Left cardiac atrium (tissue), 4 donors: ENCODE measurements at places on chromosomes 7 and 10. TPM values are rescaled to one million over a fixed set of nuclear protein-coding genes. Genes with fewer than 3 reads are reported as not detected.

GRCh38 chr10:133294189-133294588 is 14.5 kb downstream of the TUBGCP2 start:
- DNase-seq = no peak

GRCh38 chr7:78326876-78327275 is 528.3 kb downstream of the PHTF2 start:
- DNase-seq = no peak

GRCh38 chr7:151896486-151896885 is 19.6 kb upstream of the PRKAG2 start:
- DNase-seq = no peak

Gene OR6B1
- not detected for total RNA-seq

DNA sequence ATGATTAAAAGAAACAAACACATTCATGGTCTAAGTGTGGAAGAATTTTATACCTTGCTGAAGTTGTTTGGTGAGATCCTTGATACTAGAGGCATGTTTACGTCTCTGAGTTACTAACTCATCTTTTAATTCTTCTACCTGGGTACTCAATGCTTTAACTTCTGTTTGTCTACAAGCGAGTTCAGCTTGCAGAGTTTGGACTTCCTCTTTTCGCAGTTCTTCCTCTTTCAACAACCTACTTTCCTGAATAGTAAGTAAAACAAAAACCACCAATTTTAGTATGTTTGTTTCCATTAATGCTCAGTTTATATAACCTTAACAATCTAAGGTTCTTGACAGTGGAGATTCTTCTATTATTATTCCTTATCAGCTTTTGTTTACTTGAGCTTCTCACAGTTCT is 42.9 kb downstream of the CCDC186 start:
- no peak for DNase-seq

DNA sequence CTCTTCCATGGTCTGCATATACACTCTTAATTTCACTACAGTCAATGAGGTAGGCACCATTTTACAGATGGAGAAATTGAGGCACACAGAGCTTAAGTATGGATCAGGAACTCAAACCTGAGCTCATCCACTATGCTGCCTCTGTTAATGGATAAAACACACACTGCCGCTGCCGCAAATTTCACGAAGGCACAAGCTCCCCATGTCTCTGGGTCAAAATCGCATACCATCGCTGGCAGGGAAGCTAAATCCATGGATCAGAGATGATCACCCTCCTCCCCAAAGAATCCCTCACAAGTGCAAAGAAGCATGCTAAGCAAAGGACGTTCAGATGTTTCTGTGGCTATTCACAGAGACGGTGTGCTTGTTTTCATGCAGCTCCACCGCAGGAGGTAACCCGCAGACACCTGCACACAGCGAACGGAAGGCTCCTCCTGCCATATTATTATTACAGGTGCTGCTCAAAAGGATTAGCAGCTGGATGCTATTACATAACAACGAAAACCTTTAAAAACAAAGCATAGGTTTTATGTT is 109.3 kb downstream of the UBE2H start:
- no peak for DNase-seq

DNA sequence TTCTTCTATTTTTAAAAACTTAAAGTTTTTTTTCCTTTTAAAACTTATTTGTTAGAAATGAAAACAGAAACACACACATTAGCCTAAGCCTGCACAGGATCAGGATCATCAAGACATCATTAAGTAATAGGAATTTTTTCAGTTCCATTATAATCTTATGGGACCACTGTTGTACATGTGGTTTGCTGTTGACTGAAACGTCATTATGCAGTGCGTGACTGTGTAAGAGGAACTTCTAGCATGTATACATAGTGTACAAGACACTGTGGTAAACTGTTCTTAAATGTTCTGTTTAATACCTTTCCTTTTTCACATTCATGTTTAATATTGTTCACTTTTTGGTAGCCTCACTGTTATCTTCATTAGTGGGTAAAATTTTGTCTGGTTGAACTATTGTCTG is 12.1 kb downstream of the ENTPD7 start:
- DNase-seq = no peak

DNA sequence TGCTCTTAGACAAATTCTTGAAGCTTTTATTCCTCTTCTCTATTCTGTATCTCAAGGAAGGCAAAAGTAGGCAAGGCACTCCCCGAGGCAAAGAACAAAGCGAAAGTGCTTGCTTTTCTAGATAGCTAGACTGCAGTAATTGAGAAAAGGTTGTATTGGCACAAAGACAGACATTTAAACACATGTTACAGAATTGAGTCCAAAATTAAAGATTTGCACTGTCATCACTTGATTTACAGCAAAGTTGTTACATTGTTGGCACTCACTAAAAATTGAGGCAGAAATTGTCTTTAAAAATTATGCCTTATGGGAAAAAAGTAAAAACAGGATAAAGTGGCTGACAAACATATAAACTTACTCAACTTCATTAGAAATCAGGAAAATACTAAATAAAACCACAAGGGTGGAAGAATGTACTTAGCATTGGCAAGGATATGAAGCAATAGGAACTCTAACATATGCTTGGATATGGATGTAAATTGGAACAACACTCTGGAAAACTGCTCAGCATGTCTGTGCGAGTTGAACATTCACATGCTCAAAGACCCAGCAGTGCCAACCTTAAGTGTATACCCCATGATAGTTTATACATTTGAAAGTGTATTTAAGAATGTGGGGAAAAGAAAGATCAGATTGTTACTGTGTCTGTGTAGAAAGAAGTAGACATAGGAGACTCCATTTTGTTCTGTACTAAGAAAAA is 491.3 kb downstream of the GLRX3 start:
- no peak for DNase-seq

DNA sequence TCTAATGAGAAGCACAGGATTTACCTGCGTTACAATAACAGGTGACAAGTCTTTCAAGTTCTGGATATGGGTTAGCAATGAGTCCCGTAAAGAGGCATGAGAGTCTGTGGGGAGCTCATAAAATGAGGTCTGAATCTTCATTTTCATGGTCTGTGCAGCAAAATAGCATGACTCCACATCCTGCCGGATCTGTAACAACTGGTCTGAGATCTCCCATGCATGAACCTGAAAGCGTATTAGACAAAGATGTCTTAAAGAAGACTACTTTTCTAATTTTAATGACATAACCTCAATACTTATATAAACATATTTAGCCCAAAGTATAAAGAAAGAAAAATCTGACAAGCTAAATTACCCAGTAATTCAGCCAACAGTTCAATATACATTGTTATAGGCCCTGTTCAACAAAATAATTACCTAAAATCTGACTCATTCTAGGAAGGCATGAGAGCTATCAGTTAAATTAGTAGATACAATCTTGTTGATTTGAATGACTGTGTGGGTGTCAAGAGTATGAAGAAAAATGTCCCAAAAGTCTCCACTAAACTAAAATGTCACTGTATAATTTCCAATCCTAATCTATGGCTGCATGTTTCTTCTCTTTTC is 36.9 kb downstream of the TNPO3 start:
- DNase-seq = no peak

DNA sequence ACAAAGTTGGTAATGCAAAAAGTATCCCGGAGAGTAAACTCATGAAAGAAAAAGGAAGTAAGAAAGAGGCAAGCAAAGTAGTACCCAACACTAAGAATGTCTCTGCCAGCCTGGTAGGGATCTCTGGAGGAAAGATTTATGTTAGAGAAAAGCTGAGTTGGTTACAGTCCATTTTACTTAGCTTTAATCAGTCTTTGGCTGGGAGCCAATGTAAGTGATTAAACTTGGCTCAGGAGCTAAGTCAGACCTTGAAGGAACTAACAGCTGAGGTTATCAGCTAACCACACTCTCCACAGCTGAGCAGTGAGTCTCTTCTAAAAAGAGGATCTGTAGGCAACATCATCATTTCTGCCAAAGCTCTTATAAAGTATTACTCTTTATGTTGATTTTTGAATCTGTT is 148.0 kb downstream of the ANKRD7 start:
- no peak for DNase-seq

- DNase-seq = peak; percentile 60
These were observed 374.9 kb upstream of the CELF2 start for GRCh38 chr10:10642751-10643150.

Gene MBL2
- total RNA-seq = not detected

Gene TAS2R5
- 0.58 TPM for total RNA-seq

Gene GIMAP4
- 30.2 TPM for total RNA-seq

Gene PLA2G12B
- 10.7 TPM for total RNA-seq

GRCh38 chr10:63583909-63584724 is 62.9 kb downstream of the REEP3 start:
- DNase-seq = no peak

Gene HABP2
- total RNA-seq = not detected

- DNase-seq = no peak
These were observed 291.6 kb upstream of the KIAA1217 start for GRCh38 chr10:23917251-23917840.

DNA sequence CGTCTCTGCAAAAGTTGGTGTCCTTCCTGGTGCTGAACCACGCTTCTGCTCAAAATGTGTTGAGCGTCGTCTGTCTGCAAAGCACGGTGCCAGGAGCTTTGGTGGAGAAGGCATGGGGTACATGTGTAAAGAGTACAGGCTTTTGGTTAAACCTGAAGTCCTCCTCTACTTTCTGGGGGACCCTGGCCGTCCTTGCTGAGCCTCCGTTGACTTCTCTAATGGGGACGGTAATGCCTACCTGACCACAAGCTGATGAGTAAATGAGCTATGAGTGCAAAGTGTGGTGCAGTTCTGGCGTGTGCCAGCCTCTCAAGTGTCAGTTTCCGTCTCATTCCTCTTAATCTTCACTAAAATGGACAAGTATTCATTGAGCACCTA is 527 bp upstream of the HERPUD2 start:
- no peak for DNase-seq

Gene DLX6
- not detected for total RNA-seq

Gene TMEM130
- total RNA-seq = 0.27 TPM

- no peak for DNase-seq
These were observed 11.7 kb upstream of the ZNF239 start for GRCh38 chr10:43585981-43586729.

GRCh38 chr7:41692251-41692650 is 10.6 kb downstream of the INHBA start:
- DNase-seq = no peak

DNA sequence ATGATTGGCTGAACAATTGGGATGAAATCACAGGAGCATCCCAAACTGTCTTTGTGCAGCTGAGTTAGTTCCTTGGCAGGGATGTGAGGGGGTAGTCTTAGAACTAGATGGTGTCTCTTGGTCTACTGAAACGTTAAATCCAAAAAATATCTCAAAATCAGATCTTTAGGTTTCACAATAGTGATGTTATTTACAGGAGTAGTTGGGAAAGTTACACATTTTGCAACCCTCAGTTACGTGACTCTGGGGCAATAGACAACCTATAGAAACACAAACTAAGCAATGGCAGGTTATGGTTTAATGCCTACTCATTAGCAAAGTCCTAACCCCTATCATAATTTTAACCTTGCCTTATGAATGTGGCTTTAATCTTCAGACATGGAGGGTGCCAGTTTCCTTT is 24.0 kb downstream of the PKD1L1 start:
- DNase-seq = no peak

Gene CDK1
- 1.5 TPM for total RNA-seq

- DNase-seq = no peak
These were observed 6.3 kb downstream of the FAS start for GRCh38 chr10:88996927-88997326.

- peak; percentile 53 for DNase-seq
These were observed 88.8 kb upstream of the INSIG1 start for GRCh38 chr7:155208681-155209477.

DNA sequence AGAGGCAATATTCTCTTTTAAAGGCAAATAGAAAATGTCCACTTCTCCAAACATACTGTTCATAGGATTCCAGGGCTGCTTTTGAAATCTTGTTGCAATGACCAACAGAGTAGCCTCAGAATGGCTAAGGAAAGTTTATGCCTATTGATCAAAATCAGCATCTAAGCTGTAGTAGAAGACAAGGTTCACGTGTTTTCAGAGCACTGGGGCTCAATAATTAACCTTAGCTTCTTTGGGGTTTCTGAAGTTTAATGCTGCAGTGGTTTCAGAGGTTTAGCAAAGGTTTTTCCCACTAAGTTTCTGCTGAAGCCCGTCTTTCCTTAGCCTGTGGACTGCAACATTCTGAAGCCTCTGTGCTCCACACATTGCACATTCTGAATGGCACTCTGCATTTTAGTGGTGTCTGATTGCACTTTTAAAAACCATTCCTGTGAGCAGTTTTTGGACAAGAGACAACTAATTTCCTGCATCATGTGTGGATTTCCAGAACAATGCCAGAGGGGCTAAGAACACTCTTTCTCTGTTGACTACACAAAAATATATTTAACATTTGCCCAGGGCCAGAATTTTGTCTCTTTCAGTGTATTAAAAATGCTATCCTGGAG is 342.5 kb downstream of the PTEN start:
- no peak for DNase-seq

Gene LIPM
- not detected for total RNA-seq

Gene GJC3
- 0.37 TPM for total RNA-seq

- no peak for DNase-seq
These were observed 44.1 kb downstream of the MYOF start for GRCh38 chr10:93437946-93438612.

- no peak for DNase-seq
These were observed 11.5 kb upstream of the KLRG2 start for GRCh38 chr7:139494835-139495579.

Gene ANKRD30A
- 0.21 TPM for total RNA-seq

Gene ATG9B
- total RNA-seq = 0.13 TPM

Gene OR2A42
- not detected for total RNA-seq

Gene CNOT4
- total RNA-seq = 28.0 TPM

DNA sequence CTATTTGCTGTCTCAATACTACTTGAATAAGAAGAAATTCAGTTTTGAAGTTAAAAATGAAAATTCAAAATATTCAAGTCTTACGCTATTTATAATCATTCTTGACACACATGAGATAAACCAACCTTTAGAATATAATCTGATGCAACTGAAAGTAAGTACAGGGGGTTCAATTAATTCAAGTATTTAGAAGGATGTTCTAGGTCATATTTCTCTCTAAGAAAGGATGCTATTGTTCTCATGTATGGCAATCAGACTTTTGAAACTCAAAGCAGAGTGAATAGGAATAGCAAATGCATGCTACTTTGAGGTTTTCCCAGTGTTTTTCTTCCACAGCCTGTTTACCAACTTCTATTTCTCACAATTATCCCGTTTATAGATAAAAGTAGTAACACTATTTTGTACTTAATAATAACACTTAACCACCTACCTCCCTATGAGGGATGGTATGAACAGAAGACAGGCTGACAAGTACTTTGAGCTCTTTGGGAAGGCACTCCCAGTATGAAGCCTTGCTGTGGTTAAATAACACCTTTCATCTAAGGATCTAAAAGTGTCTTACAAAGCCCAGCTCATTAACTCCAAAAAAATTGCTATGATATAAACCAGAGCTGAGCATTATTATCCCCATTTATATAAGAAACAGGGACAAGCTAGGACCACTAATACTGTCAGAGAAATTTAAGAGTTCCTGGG is 18.0 kb upstream of the SPOCK2 start:
- DNase-seq = no peak

- DNase-seq = no peak
These were observed 386.0 kb downstream of the KIF20B start for GRCh38 chr10:90087197-90088023.

Gene FAM25A
- total RNA-seq = not detected
